ENCODE measurements at places on chromosomes 2 and 18.

- no peak for DNase-seq
These were observed 231.7 kb downstream of the ARL6IP6 start for GRCh38 chr2:152950126-152950525.

DNA sequence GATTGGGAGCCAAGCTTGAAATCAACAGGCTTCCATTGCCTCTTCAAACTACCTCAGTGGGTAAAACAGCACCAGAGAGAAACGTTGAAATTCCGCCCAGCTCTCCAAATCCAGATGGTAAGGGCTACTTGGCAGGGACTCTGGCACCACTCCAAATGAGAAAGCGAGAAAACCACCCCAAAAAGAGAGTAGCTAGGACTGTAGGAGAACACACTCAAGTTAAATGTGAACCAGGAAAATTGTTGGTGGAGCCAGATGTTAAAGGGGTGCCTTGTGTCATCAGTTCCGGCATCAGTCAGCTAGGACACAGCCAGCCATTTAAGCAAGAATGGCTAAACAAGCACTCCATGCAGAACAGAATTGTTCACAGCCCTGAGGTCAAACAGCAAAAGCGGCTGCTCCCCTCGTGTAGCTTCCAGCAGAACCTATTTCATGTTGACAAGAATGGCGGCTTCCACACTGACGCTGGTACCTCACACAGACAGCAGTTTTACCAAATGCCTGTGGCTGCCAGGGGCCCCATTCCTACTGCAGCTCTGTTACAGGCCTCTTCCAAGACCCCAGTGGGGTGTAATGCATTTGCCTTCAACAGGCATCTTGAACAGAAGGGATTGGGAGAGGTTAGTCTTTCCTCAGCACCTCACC is 167.3 kb downstream of the ASXL3 start:
- no peak for DNase-seq

GRCh38 chr2:197958592-197959150 is 154.3 kb downstream of the PLCL1 start:
- DNase-seq: no peak

GRCh38 chr2:47203995-47204394 is 48.9 kb upstream of the STPG4 start:
- DNase-seq: no peak

- no peak for DNase-seq
These were observed 226.3 kb downstream of the CCDC85A start for GRCh38 chr2:56410140-56410539.

- no peak for DNase-seq
These were observed 2.7 kb downstream of the BMPR2 start for GRCh38 chr2:202378662-202379358.

All from activated naive CD4-positive, alpha-beta T cell treated with anti-CD3 and anti-CD28 coated beads, Interleukin-2, amount 10 ng/mL, durations not matched to agents 7 days and 5 days (primary cell).